ENCODE measurements at places on chromosomes 7 and 10. TPM values are rescaled to one million over a fixed set of nuclear protein-coding genes. Genes with fewer than 3 reads are reported as not detected.

The DDC gene
- not detected for polyA plus RNA-seq

The C10orf71 gene
- polyA plus RNA-seq = 41.8 TPM

DNA sequence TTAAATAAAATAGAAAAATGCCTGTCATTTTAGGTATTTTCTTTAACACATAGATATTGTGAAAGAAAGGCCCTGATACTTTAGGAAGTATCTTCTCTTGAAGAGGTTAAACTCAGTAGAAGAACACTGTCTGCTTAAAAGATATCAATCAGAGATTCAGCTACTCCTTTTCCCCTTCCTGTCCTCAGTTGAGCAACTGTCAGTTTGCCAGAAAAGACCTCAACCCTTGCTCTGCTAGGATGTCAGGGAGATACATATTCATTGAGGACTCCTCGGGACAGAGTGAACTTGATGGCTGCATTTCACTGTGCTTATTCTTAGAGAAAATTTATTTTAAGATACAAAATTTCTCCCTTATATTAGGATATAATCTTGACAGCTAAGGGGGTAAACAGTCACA is 173.6 kb upstream of the CACNA2D1 start:
- no peak for DNase-seq

The ACTL6B gene
- polyA plus RNA-seq = not detected

The BTBD16 gene
- 0.39 TPM for polyA plus RNA-seq

DNA sequence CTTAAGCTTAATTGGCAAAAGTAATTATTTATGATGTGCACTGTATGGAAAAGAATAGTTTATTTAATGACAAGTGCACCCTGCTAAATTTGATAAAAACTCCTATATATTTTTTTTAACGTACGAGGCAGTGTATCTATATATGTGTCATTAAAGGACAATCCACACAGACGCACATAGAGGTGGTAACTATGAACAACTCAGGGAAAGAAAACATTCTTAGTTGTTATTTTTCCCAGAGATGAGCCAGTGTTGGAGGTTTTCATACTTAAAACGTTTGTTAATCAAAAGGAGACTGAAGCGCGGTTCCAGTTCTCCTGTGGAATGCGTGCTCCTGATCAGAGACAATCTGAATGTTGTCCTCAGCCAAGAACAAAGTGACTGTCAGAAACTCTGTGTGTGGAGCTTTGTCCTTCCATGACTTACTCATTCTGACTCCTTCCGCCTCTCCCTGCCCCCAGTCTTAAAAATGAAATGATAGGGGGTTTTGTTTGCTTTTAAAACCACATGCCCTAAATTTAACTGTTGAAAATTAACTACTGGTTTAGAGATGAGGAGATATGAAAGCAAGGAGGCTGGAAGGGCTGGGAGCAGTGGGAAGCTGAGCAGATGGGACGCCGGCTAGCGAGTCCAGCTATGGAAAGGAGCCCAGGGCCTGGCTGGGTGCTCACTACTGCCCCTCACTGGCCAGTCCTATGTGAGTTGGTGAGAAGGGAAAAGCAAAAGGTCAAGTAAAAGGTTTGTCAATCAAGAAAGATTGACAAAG is 99.6 kb downstream of the SVIL start:
- DNase-seq = no peak

- DNase-seq = no peak
Measured at GRCh38 chr7:85454904-85455303, 268.0 kb upstream of the SEMA3D start.

GRCh38 chr10:43206391-43207235 is 60.3 kb downstream of the RASGEF1A start:
- no peak for DNase-seq

The LFNG gene
- 21.3 TPM for polyA plus RNA-seq

GRCh38 chr10:63166742-63167258 is 33.7 kb downstream of the NRBF2 start:
- peak; percentile 68 for DNase-seq

The REPIN1 gene
- polyA plus RNA-seq = 90.2 TPM

The SPDYE5 gene
- polyA plus RNA-seq = 5.5 TPM

DNA sequence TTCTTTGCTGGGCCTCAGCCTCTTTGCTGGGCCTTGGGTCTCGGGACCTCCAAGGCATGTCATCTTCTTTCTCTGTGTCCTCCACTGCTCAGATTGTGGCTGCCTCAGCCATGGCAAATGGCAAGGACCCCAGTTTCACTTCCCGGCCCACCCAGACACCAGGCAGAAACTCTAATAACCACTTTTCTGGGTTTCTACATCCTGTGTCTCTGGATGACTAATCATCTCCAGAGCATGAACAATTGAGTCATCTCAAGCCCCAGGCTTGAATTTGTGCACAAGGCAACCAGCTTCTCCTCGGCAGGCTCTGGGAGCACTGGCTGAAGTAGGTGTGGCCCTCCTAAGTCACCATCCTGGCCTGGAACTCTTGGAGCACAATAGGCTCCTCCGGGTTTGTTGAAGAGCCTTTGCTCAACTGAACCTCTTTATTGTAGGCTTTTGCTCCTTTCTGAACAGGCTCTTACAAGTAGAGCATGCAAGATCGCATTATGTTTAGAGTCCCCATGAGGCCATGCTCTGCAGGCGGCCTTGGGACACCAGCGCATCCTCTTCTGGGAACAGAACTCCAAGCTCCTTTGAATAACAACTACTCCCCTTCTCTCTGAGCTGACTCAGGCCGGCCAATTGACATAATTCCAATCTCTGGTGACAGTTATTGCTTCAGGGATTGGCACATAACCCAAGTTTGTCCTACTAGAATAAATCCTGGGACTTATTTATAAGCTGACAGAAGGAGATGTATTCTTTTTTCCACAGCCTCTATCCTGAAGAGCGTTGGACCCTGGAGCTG is 218.1 kb downstream of the WDR11 start:
- DNase-seq = no peak

DNA sequence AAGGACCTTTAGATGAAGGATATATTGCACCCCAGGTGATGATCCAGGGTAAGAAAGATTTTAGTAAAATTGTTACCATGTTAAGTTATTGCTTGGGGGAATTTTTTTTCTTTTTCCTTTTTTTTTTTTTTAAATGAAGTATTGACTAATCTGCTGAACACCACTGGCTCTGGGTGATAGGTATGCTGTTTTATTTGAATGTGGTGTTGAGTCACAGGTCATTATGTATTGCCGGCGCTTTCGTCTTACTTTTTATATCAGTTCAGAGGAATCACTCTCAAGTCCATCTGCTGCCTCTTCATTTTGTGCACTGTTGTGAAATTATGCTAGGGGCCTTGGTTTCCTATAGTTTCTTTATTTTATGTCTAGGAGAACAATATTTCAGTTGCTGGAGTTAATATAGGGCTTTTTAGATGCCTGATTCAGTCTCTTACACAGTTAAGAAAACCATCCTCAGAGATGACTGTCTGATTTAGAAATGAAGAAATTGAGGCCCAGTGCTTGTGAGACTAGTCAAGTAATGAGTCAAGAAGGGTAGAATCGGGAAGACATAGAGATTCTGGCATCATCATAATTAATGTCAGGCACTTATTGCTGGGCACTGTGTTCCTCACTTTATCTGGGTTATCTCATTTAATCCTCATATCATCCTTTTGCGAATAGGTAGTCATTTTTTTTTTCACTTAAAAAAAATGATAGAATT is 38.7 kb downstream of the NRF1 start:
- no peak for DNase-seq

GRCh38 chr10:101895781-101896180 is 52.2 kb upstream of the KCNIP2 start:
- no peak for DNase-seq

- no peak for DNase-seq
Measured at GRCh38 chr10:84179059-84179710, 5.6 kb downstream of the GPR15LG start.

- DNase-seq = no peak
Measured at GRCh38 chr7:83613232-83613631, 35.7 kb downstream of the SEMA3E start.

- no peak for DNase-seq
Measured at GRCh38 chr7:104921596-104921995, 92.4 kb upstream of the KMT2E start.

GRCh38 chr7:100553032-100553431 is 14.0 kb downstream of the AGFG2 start:
- DNase-seq = no peak

The SCART1 gene
- polyA plus RNA-seq = 1.1 TPM

All from hindlimb muscle (tissue), 1 donor.